Left renal cortex interstitium (tissue), 4 donors: ENCODE measurements at places on chromosomes 2 and 18. TPM values are rescaled to one million over a fixed set of nuclear protein-coding genes. Genes with fewer than 3 reads are reported as not detected.

- DNase-seq, result no peak
These were observed 405.0 kb downstream of the XIRP2 start for GRCh38 chr2:167293172-167293781.

DNA sequence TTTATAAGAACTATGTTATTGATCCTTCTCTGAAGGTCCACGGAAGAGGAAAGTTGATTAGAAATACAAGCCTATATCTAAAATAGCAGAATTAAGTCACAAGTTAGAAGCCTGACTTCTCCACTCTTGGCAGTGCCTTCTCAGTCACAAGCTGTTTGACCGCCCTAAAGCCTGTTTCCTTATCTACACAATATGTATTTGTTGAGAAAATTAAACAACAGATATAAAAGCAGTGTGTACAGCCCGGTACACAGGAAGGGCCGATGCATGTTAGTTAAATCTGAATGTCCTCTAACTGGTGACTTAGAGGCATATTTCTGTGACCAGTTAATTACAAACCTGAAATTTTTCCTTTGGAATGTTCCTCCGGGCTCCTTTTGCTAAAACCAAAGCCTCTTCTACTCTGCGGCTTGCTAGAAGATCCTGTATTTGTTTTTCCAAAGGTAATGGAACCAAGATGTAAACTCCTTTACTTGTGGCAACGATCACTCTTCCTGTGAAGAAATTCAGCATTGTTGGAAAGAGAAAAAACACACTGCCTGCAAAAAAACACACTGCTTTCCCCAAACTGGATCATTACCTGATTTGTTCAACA lies 33.4 kb downstream of the TGFBRAP1 start:
- no peak for DNase-seq

NT5C1B gene
- polyA plus RNA-seq, result 1.1 TPM

MAP3K19 gene
- 0.35 TPM for polyA plus RNA-seq

ESPNL gene
- 0.25 TPM for polyA plus RNA-seq

NIF3L1 gene
- 40.6 TPM for polyA plus RNA-seq
